Fibroblast of skin of right biceps (primary cell): ENCODE measurements at places on chromosomes 1 and 21.

DNA sequence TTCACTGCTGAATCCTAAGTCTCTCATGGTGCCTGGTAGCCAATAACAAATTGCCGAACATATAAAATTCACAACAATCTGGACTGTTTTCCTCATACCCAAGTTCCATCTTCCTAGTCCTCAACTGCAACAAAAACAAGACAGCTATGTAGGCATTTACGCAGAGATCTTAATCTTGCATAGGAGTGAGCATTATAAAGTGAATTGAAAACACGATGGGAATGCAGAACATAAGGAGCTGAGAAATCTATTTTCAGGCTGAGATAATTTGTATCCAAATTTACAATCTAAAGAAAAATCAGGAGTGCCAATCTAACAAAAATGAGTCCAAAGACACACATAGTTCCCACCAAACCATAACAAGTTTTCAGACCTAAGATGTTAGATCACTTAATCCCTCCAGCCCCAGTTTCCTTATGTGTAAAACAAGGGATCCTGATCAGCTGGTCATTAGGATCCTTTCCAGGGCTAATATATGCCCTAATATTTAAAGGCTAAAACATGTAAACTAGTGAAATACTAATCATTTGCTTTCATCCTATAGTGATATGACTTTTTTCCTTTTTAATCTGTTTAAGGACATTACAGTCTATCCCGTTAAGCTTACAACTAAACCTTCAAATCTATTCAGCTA, 1.9 kb downstream of the SLC16A1 start:
- DNase-seq, result peak; percentile 14

GRCh38 chr21:21750124-21750825, 752.1 kb downstream of the NCAM2 start:
- no peak for DNase-seq

DNA sequence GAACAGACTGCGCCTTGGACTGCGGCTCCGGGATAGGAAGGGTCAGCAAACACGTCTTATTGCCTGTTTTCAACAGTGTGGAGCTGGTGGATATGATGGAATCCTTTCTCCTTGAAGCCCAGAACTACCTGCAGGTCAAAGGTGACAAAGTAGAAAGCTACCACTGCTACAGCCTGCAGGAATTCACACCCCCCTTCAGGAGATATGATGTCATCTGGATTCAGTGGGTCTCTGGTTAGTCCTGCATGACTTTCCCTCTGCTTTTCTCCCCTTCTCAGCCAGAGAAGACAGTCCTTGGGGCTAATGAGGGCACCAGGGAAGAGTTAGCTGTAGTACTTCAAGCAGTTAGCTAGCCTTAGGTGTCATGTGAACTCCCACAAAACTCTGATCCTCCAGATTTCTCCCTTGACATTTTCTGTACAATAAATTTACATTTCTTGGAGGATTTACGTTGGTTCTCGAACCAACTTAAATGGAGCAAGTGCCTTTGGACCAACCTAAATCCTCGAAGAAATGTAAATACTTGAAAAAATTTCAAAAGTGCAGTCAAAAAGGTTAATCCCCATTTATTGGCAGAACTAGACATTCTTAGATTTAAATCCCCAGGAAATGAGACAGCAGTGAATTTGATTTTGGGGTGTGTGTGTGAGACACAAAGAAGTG, 20.9 kb downstream of the NTMT2 start:
- no peak for DNase-seq

DNA sequence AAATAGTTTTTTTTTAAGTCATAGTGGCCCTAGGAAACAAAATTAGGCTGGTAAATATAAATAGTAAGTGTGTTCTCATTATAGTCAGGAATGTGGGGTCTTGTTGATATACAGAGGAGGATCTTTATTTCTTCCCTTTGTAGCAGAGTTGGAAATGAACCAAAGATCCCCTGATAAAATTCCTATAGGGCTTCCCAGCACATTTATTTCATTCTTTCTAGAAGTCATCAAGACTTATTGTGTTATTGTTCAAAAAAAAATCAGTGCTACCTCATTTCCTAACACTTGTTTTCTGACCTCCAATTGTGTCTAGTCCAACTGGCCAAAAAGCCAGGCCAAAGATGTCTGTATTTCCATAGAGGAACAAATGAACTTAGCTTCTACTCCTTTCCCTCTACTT, 7.6 kb upstream of the PLEKHO1 start:
- DNase-seq, result no peak

DNA sequence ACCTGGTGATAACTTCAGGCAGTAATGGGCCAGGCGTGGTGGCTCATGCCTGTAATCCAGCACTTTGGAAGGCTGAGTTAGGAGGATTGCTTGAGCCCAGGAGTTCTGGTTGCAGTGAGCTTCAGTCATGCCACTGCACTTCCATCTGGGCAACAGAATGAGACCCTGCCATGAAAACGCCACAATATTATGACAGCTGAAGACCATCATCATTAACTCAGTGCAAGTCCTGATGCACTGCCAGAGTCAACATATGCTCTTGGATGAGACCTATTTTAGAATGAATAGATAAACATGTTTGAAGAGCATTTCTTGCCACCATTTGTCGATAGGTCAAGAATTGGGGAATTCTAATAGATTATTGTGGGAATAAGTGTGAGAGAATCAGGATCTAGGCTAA, 26.4 kb downstream of the HENMT1 start:
- no peak for DNase-seq

DNA sequence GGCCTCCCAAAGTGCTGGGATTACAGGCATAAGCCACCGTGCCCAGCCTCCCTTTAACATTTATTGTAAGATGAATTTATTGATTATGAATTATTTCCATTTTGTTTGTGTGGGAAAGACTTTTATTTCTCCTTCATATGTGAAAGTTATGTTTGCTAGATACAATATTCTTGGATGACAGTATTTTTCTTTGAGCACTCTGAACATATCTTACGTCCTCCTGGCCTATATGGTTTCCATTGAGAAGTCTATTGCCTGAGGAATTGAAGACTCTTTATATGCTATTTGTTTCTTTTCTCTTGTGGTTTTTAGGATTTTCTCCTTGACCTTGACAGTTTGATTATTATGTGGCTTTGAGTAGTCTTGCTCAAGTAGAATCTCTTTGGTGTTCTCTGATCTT, 26.8 kb upstream of the HLX start:
- no peak for DNase-seq

DNA sequence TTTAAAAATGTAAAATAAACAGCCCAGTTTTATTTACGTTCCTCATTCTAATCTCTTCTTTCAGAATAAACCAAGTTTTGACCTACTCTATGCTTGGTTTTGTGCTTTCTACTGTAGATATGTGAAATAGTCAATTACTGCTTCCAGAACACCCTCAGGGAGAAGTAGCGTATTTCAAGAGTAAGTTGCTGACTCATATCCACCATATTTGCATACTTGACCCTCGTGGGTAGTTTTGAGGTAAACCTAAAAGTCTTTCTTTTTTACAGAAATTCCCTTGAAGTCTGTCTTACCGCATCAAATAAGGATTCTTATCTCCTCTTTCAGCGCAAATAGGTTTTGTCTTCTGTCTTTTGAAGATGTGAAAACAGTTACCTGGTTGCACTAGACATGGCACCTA, 1.4 kb upstream of the OR2L3 start:
- DNase-seq, result no peak

DNA sequence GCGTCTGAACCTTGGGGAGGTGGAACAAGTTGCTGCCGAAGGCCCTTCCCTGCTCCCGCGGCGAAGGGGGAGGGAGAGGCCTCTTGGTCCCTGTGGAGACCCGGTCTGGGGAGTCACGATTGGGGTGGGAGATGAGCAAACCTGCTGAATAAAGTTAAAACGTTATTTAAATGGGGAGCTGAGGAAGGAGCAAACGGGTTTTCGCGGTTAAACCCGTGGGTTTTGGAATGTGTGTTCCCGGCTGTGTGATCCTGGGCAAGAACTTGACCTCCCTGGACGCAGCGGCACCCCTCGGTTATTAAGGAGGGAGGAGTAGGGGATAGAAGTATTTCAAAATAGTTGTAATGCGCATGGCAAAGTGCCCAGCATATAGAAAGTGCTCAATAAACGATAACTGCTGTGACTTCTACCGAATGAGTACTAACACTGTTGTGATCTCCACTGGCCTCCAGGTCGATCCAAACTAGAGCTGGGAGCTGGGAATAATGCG, 3.4 kb downstream of the FAM110D start:
- no peak for DNase-seq

DNA sequence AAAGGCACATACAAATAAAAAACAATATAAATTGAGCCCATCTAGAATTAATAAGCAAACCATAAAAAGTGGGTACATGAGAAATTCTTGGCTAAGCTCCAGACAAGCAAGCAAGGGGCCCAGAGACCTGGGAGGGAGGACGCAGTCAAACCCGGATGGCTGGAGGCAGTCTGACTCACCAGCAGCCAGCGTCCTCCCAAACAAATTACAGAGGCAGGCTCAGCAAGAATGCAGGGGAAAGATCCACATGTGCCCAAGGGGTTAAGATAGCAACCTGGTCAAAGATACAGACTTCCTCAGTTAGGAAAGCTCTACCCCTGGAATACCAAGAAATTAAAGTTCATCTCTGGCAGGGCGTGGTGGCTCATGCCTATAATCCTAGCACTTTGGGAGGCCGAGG, 7.4 kb upstream of the TIAM1 start:
- DNase-seq, result peak; percentile 64

DNA sequence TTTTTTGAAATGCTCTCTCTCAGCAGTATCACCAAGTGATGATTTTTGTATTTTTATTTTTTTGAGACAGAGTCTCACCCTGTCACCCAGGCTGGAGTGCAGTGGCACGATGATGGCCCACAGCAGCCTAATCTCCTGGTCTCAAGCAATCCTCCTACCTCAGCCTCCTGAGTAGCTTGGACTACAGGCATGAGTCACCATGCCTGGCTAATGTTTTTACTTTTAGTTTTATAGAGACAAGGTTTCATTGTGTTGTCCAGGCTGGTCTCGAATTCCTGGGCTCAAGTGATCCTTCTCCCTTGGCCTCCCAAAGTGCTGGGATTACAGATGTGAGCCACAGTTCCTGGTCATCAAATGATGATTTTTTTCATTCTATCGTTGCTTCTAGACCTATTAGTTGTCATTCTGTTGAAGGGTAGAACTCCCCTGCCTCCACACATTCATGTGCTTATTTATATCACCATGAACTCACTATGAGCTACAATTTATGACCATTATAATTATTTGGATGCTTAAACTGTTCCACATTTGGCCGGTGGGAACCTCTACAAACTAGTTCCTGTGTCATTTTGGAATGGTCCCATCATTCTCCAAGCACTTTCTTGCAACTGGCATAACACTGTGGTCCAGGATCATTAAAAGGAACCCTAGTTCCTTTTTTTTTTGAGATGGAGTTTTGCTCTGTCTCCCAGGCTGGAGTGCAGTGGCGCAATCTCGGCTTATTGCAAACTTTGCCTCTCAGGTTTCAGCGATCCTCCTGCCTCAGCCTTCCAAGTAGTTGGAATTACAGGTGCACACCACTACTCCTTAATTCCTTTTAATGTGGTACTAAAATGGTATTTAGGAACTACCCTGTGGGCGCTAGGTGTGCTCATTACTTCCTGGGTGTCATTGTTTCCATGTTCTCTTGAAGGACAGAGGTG, 20.2 kb upstream of the TOR3A start:
- no peak for DNase-seq

DNA sequence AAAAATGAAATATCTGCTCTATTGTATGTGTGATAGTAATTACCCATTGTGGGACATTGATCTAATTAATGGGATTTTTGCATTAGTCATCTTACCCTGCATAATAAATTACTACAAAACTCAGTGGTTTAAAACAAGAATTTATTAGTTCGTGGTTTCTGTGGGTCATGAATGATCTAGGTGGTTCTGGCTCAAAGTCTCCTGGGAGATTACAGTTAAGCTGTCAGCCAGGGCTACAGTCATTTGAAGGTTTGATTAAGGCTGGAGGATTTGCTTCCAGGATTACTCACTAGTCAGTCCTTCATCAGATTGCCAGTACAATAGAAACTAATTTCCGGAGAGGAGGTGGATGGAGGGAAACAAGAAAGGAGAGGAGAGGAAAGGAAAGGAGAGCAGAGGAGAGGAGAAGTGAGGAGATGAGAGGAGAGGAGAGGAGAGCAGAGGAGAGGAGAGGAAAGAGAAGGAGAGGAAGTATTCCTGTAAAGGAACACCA, 60.4 kb upstream of the TNFSF4 start:
- peak; percentile 93 for DNase-seq

DNA sequence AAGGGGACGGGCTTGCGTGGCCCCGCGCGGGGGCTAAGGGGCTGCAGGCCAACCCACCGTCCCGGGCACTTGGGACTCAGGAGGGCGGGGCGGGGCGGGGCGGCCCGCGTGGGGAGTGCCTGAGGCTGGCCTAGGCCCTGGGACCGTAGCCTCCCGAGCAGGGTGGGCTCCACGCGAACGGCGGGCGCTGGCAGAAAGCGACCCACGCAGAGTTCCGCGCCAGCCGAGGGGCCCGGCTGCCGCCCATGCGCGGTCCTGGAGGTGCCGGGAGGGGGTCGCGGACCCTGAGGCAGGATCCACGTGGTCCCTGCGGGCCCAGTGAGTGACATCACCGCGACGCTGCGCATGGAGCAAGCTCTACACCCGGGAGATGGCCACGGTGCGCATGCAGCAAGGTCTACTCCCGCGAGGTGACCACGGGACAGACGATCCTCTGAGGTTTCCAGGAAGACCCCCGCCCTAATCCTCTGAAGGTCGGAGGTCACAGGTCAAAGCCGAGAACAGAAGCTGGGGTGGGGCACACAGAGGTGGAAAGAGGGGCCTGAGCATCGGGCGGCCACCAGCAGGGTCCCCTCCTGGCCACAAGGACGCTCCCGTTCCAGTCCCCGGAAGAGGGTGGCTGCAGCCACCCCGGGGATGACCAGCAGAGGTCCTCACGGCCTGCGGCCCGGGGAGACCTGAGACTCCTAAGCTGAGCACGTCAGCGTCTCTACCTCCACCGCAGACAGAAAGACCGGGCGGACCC, 13.5 kb upstream of the SLC19A1 start:
- peak; percentile 84 for DNase-seq

GRCh38 chr1:36386265-36387140, 779 bp upstream of the STK40 start:
- DNase-seq, result peak; percentile 100

DNA sequence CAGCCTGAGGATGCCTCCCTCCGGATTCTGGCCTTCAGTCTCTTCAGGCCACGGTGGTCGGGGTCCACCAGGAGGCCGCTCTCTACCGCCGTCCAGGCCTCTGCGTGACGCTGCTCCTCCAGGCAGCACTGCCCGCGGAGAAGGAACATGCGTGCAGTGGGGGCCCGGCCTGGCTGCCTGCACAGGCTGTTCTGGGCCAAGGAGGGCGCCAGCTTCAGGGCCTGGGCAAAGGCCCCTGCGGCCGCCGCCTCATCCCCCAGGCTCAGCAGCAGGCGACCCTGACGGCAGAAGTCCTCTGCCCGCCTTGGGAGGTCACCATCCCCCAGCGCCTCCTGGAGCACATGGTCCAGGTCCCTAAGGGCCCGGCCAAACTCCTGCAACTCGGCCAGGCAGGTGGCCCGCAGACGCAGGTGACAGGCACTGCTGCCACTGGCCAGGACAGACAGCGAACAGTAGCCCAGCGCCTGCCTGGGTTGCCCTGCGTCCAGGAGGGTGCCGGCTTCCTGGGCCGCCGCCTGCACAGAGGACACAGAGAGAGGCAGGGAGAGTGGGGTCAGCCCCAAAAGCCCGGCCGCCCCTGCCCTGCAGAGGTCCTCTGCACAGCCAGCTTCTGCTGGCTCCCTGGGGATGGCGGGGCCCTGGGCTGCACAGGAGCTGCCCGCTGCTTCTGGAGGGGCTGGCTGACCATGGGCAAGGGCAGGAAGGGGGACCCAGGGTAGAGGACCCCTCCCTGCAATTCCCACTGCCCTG, 8.7 kb upstream of the MMEL1 start:
- DNase-seq, result no peak

- no peak for DNase-seq
Measured at GRCh38 chr1:89641781-89642180, 8.9 kb downstream of the LRRC8C start.

GRCh38 chr1:31714442-31715086, 10.7 kb upstream of the COL16A1 start:
- peak; percentile 94 for DNase-seq
